ENCODE measurements at places on chromosomes 2 and 18.

GRCh38 chr2:16687222-16687621 lies 21.6 kb upstream of the CYRIA start:
- DNase-seq = no peak

- DNase-seq = no peak
Measured at GRCh38 chr2:2575870-2576386, 244.9 kb upstream of the MYT1L start.

DNA sequence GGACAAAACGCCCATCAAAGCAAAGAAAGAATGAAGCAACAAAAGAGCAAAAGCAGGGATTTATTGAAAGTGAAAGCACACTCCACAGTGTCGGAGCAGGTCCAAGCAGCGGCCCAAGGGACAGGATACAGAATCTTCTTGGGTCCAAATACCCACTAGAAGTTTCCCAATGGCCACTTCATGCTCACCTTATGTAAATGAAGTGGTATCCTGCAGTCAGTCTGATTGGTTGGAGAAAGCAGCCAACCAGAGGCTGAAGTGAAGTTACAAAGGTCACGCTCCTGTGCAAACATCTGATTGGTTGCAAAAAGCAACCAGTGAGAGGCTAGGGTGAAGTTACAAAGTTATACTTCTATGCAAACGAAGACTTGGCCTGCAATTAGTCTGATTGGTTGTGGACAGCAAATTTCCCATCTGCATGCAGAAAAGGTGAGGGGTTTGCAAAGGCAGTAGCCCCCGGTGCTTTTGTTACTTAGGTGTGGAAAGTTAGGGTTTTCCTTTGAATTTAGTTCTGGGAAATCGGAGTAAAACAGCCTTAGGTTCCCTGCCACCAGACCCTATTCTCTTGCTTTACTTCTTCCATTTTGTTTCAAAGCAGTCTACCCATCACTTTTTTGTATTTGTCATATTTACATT lies 12.9 kb downstream of the DUSP19 start:
- DNase-seq = no peak

- peak; percentile 46 for DNase-seq
Measured at GRCh38 chr2:128368437-128369107, 49.9 kb upstream of the HS6ST1 start.

- no peak for DNase-seq
Measured at GRCh38 chr2:127128445-127128904, 21.5 kb upstream of the BIN1 start.

DNA sequence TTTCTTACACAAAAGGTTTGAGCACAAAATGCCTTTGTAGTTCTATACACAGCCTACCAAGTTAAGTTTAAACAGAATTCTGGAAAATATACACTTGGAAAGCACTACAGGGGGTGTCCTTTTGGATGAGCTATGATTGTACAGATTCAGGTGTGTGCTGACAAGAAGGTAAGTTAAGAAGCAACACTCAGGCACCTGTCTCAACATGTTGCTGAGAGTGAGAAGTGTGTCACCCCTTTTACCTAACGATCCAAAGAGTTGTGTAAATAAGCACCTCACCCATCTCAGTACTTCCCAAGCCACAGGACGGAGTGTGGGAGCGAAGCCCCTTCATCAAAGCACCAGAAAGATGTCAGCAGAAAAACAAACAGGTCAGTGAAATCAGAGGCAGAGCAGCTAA lies 109.5 kb upstream of the DAPL1 start:
- no peak for DNase-seq

GRCh38 chr2:221455214-221455613 lies 116.9 kb downstream of the EPHA4 start:
- no peak for DNase-seq

DNA sequence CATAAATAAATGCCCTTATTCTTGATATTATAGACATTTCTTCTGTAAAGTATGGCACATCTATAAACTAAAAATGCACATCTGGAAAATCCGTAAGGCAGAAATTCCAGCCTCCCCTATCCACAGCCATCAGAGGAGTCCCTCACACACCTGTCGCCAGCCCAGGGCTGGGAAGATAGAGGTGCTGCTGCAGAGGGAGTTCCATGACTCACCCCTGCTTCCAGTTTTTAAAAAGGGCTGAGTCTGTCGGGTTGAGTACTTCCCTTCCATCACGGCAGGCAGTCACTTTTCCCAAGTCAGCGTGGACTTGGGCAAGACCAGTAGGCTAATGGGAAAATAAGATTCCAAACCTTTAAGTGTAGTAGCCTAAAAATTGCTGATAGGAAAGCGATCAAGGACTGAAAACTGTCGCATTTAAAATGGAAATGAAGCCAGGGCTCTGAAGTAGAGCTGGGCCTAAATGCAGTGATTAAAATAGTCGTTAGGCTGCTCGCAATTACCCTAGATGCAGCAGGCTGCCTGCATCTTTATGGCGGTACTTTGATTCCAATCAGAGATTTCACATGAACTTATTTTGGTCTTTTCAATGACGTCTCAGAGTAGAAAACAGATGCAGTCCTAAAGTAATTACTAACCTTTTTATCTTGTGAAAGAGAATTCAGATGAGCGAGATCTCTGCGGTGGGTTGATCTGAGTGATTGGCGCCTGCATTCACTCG lies 280.5 kb downstream of the AGAP1 start:
- no peak for DNase-seq

DNA sequence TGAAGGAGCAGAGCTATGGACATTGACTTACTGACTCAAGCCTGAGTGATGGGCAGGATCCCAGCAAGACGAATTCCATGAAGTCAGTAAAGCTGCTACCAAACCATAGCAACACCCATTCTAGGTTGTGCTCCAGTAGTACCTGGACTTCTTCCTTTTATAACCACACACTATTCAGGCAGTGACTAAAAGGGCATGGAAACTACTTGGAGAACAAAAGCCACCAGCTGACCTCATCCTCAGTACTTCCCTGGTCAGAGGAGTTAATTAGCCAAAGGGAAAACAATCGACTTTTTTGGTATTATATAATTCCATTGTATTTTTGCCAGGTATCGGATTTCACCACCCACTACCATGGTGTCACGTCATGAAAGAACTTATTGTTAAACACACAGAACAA lies 237.1 kb downstream of the TTC32 start:
- no peak for DNase-seq

- no peak for DNase-seq
Measured at GRCh38 chr2:227815066-227815465, 1.4 kb downstream of the CCL20 start.

DNA sequence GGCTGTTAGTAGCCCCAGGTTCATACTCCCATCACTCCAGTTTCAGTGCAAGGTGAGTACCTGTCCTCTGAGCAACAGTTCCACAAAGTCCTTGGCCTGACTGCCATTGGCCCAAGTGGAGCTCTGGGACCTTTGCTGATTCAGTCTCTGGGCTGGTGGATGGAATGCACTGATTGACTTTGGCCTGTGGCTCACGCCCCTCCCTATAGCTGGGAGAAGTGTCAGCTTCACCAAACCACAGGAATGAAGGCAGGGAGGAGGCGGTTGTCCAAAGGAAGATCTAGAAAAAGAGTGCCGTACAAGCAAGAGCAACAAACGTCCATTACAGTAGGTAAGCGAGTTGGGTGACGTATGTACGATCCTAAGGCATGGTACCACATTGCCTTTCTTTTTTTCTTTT lies 34.0 kb downstream of the QPCT start:
- DNase-seq = no peak

GRCh38 chr18:4236940-4237663 lies 218.0 kb downstream of the DLGAP1 start:
- no peak for DNase-seq

- no peak for DNase-seq
Measured at GRCh38 chr2:134955744-134956143, 37.1 kb downstream of the CCNT2 start.

- no peak for DNase-seq
Measured at GRCh38 chr2:3307901-3308300, 69.7 kb downstream of the EIPR1 start.

DNA sequence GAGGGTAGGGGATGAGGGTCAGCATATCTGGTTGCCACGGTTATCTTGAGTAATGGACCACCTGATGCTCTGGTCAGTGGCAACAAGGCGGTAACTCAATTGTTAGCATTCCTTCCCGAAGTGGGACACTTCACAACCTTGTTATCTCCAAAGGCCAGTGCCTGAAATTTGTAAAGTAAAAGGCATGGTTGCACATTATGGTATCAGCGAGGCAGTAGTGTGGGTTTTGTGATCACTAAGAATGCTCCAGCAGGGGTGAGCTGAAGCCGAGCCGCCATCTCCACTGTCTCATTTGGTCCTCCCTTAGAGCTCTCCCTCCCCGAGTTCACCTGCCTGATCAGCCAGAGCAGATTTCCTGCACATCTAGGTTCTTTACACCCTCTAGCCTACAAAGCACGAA lies 50.5 kb upstream of the LGALSL start:
- no peak for DNase-seq

DNA sequence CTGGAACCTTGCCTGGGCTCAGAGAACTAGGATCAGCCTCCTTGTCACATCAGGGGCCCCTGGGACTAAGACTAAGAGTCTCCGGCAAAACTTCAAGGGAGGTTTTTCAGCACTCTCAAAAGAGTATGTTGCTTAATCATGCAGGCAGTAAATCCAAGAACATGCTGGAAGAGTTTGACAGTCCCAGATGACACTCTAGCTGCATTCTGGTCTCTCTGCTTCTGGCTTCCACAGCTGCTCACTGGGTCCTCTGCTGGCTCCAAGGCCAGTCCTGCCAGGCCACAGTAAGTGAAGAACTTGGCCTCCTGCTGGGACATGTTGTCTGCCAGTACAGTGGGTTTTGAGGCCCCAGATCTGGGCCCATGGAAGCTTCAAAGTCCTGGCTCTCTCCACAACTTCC lies 45.2 kb upstream of the IL1RL1 start:
- no peak for DNase-seq

- peak; percentile 1 for DNase-seq
Measured at GRCh38 chr2:233892793-233893192, 24.4 kb upstream of the TRPM8 start.

DNA sequence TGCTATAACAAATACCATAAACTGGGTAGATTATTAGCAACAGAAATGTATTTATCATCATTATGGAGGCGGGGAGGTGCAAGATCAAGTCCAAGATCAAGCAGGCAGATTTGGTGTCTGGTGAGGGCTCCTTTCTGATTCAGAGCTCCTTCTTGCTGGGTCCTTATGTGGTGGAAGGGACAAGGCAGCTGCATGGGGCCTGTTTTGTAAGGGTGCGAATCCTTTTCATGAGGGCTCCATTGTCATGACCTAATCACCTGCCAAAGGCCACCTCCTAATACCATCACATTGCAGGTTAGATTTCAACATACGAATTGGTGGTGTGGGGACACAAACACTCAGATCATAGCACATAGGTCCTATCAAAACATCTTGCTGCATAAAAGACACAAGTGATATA lies 84.4 kb upstream of the CCDC150 start:
- DNase-seq = no peak

- no peak for DNase-seq
Measured at GRCh38 chr2:96389736-96390135, 54.2 kb downstream of the NCAPH start.

- DNase-seq = no peak
Measured at GRCh38 chr2:98445177-98445682, 572 bp downstream of the INPP4A start.

DNA sequence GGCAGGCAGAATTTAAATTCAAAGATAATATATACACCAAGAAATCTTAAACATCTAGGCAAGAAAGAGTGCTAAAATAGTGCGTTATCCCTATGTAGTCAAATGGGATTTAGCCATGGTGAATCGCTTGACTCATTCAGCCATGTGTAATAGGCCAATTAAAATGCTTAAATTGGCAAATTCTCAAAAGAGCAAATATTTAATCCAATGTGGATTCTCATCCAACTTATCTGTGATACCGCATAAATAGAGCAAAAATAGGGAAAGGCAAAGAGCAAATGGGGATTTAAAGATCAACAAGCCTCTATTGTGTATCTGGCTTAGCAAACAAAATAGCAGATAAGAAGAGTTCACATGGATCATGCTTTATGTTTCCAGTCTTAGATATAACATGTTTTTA lies 123.2 kb upstream of the RPRM start:
- DNase-seq = no peak

- DNase-seq = no peak
Measured at GRCh38 chr2:157364257-157364974, 38.8 kb upstream of the ERMN start.

- peak; percentile 63 for DNase-seq
Measured at GRCh38 chr18:32333781-32334180, 136.9 kb downstream of the GAREM1 start.

- no peak for DNase-seq
Measured at GRCh38 chr2:64516651-64517510, 7.2 kb upstream of the AFTPH start.

DNA sequence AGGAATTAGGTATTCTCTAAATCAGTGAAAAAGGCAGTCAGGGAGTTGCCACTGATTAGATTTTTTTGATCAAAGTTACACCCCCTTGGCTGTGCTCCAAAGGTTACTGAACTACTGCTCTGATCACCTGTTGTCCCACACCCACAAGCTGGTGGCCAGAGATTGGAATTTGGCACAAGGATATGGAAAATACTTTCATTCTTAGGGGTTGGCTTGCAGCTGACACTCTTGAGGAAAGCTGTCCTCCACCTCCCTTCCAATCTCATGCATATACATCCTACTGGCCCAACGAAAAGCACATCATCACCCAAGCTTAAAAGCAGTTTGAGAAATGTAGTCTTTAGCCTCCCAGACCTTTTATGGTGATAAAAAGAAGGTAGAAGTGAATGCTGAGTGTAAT lies 329.5 kb upstream of the CHAC2 start:
- peak; percentile 100 for DNase-seq

- peak; percentile 48 for DNase-seq
Measured at GRCh38 chr2:169928463-169928864, 101.2 kb downstream of the UBR3 start.

- DNase-seq = no peak
Measured at GRCh38 chr2:54207666-54208195, 48.3 kb downstream of the TSPYL6 start.

DNA sequence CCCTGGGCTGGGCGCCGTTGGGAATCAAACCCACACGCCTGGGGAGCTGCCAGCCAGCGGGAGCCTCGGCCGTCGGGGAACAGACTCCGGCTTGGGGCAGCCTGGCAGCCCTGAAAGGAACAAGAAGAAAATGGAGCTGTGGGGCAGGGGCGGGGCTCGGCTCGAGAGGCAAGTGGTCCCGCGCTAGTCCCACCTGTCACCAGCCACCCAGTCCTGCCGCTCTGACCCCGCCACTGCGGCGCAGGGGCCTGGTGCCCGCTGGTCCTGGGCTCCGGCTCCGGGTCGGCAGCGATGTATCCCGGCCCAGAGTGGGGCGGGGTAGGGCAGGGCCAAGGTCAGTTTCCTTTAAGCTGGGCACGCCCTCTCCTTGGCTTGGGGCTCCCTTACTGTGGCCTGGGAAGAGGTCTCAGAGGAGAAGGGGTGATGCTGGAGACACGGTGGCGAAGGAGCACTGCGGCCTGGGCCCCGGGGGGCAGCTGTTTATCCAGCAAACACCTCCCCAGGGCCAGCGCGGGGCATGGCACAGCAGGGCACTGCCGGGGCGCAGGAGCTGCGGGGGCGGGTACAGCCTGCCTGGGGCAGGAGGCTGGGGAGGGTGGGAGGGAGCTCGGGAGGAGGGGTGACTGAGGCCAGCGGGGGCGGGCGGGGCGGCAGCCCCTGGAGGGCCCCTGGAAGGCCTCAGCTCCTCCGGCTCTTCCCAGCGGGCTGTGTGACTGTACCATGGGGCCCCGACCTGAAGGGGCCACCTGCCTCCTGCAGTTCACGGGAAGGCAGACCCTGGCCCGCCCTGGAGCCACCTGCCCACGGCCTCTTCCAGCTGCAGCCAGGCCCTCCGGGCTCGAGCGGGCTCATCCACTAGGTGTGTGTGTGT lies 15.6 kb downstream of the ODC1 start:
- no peak for DNase-seq

GRCh38 chr18:45260125-45260524 lies 355.2 kb upstream of the SLC14A2 start:
- DNase-seq = no peak

- DNase-seq = peak; percentile 88
Measured at GRCh38 chr2:23549821-23550530, 165.0 kb downstream of the KLHL29 start.
